ENCODE measurements at places on chromosomes 3 and 15.

GRCh38 chr3:152760591-152760990 is 74.3 kb upstream of the P2RY1 start:
- no peak for DNase-seq

- DNase-seq, result no peak
Measured at GRCh38 chr3:41711651-41712050, 250.3 kb downstream of the ULK4 start.

DNA sequence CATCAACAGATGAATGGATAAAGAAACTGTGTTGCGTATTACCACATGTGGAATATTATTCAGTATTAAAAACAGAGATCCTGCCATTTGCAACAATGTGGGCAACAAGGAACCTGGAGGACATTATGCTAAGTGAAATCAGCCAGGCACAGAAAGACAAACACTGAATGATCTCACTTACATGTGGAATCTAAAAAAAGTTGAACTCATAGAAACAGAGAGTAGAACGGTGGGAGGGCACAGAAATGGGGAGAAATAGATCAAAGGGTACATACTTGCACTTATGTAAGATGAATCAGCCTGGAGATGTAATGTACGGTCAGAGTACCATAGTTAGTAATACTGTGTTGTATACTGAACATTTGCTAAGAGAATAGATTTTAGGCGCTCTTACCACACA is 29.8 kb upstream of the MUC13 start:
- DNase-seq, result no peak

GRCh38 chr3:29176501-29176900 is 104.4 kb upstream of the RBMS3 start:
- DNase-seq, result no peak
